ENCODE measurements at places on chromosomes 2 and 18. TPM values are rescaled to one million over a fixed set of nuclear protein-coding genes. Genes with fewer than 3 reads are reported as not detected.

The IL36G gene
- not detected for total RNA-seq

The CCDC148 gene
- total RNA-seq, result 0.51 TPM

The TWIST2 gene
- total RNA-seq, result 30.2 TPM

The GREB1L gene
- total RNA-seq, result 9.4 TPM

The CYTIP gene
- not detected for total RNA-seq

The IGFBP5 gene
- total RNA-seq, result not detected

The UBXN2A gene
- 13.6 TPM for total RNA-seq

The LRP2 gene
- 0.02 TPM for total RNA-seq

The ZNF892 gene
- total RNA-seq, result 10.3 TPM

The IL1RL2 gene
- not detected for total RNA-seq
